ENCODE measurements at places on chromosomes 13 and 19. TPM values are rescaled to one million over a fixed set of nuclear protein-coding genes. Genes with fewer than 3 reads are reported as not detected.

- no peaks in the 10 kb centered on the region for H3K36me3 ChIP-seq
- no peak overlapping the region for H3K4me3 ChIP-seq
- H3K27me3 ChIP-seq = no peaks in the 10 kb centered on the region
- no peak overlapping the region for H3K27ac ChIP-seq
These were observed 11.1 kb downstream of the PROZ start for GRCh38 chr13:113169277-113170272.

- H3K36me3 ChIP-seq = no peaks in the 10 kb centered on the region
- no peaks in the 10 kb centered on the region for H3K27me3 ChIP-seq
- DNase-seq = no peak
- H3K4me1 ChIP-seq = no peaks in the 10 kb centered on the region
- H3K4me3 ChIP-seq = peak overlapping the region; percentile 2
These were observed 236 bp upstream of the TINCR start for GRCh38 chr19:5567970-5568407.

GRCh38 chr13:52022356-52022755 lies 2.1 kb upstream of the UTP14C start:
- H3K27ac ChIP-seq = no peak overlapping the region
- H3K4me3 ChIP-seq = no peak overlapping the region
- H3K4me1 ChIP-seq = peaks cover 12% of the 10 kb centered on the region
- H3K36me3 ChIP-seq = peaks cover 10% of the 10 kb centered on the region
- no peaks in the 10 kb centered on the region for H3K27me3 ChIP-seq
- DNase-seq = no peak

DNA sequence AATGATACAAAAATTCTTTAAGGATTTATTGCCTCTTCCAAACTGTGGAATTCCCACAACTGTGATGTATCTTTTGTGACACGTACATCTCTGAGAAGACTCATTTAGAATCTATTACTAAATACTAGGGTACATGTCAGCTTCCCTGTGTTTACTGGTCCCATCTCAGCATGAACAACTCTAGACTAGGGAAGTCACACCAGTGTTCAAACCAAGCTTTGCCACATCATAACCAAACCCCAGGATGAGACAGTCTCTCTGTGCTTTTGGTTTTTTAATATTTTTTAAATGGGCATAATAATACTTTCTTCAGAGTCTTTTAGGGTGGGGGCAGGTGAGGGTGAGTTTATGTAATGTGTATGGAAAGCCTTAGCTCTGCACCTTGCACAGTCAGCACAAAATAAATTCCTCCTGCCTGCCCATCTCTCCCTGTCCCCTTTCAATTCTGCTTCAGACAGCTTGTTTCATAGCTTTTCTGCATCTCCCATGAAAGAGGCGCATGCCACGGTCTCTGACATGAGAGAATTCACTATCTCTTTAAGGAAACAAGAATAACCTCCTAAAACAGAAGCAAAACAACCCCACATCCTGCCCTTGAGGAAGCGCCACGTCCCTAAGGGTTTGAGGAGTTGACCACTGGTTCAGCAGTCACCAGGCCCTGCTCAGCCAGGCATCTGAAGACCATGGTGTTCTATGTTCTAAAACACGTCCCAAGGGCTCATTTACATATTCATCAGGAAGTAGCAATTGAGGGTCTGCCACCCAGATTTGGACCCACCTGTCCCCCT lies 174.5 kb downstream of the USP12 start:
- DNase-seq = no peak
- H3K27ac ChIP-seq = no peak overlapping the region
- no peak overlapping the region for H3K4me3 ChIP-seq
- H3K4me1 ChIP-seq = no peaks in the 10 kb centered on the region
- no peaks in the 10 kb centered on the region for H3K27me3 ChIP-seq
- H3K36me3 ChIP-seq = no peaks in the 10 kb centered on the region

- H3K4me1 ChIP-seq = no peaks in the 10 kb centered on the region
- no peaks in the 10 kb centered on the region for H3K36me3 ChIP-seq
- H3K4me3 ChIP-seq = no peak overlapping the region
These were observed 15.0 kb downstream of the TSHZ3 start for GRCh38 chr19:31334101-31334848.

DNA sequence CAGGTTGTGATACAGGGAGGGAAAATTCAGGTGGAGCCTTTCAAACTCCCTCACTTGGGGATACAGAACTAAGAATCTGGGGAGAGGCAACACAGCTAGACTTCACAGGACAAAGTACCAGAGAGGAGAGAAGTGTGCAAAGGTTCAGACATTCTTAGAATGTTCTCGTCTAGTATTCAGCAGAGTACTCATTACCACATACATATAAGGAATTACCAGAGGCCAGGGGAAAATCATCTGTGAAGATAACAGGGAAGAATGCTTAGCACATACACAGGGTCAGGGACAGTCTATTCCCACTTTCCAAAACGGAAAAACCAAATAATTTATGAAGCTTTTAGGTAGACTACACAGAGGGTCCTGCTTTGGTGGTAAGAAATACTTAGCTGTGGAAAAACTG lies 58.1 kb downstream of the TRPC4 start:
- H3K27me3 ChIP-seq = no peaks in the 10 kb centered on the region
- no peaks in the 10 kb centered on the region for H3K4me1 ChIP-seq
- H3K27ac ChIP-seq = no peak overlapping the region
- no peak overlapping the region for H3K4me3 ChIP-seq

GRCh38 chr19:47790398-47790814 lies 11.9 kb downstream of the SELENOW start:
- DNase-seq = peak; percentile 92
- no peaks in the 10 kb centered on the region for H3K36me3 ChIP-seq
- H3K4me3 ChIP-seq = no peak overlapping the region
- no peaks in the 10 kb centered on the region for H3K4me1 ChIP-seq
- no peak overlapping the region for H3K27ac ChIP-seq

GRCh38 chr19:4952945-4953344 lies 16.0 kb upstream of the KDM4B start:
- H3K27ac ChIP-seq = no peak overlapping the region
- no peaks in the 10 kb centered on the region for H3K36me3 ChIP-seq
- H3K4me1 ChIP-seq = no peaks in the 10 kb centered on the region
- no peak for DNase-seq
- H3K4me3 ChIP-seq = no peak overlapping the region

DNA sequence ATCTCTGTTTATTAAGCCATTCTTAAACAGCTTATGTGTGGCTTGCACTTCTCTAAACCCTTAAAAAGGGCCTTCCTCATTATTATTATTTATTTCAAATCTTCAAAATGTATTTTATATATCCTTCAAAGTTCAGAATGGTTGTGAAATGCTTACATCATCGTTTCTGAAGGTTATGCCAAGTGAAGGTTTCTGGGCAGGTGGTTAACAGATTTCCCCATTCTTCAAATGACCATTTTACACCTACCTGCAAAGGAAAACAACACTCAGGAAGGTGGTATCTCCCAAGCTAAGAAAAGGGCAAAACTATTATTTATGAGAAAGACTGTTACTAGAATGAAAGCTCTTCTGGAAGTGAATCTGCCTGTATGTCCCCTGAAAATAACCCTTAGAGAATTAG lies 191.6 kb downstream of the SHISA2 start:
- no peak overlapping the region for H3K27ac ChIP-seq
- no peak for DNase-seq
- no peaks in the 10 kb centered on the region for H3K4me1 ChIP-seq
- H3K36me3 ChIP-seq = no peaks in the 10 kb centered on the region
- H3K4me3 ChIP-seq = no peak overlapping the region

DNA sequence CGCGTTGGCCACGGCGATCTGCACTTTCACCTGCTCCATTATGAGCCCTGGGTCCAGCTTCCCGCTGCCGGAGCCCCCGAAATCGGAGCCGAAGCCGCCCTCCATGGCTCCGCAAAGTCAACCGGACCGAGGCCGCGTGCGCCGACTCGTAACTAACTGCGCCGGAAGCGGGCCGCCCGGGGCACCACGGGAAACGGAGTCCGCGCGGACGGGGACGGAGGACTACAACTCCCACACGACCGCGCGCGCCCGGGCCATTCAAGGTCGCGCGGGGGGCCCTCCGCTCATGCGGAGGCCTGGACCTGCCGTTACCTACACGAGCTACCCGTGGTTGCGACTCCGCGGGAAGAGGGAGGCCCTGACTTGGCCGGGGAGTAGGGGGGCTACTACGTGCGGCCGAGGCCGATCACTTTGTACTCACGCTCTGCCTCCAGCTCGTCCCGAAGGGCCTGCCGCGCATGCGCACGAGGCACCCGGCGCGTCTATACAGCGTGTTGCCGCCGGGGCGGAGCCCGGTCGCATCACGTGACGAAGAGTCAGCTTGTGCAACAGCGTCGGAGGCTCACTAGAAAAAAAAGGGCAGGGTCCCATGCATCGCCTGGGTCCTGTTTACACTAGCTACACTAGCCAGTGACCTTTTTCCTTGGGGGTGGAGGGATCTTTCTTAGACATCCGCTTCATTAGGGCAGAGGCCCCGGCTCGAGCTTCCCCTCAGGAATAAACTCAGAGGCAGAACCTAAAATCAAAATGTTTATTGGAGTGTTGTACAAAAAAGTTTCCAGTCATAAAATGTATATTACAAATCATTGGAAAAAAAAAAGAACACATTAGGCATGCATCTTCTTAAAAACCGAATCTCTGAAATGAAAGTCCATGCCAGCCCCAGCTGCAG lies at the start of gene TIMM13:
TSS of gene TIMM13 (minus strand) at position 158 of the 892 bp plus-strand sequence. CDS start at position 105, 53 bp downstream.
- peak within 1 kb of the TSS; percentile 97 for H3K27ac ChIP-seq
- H3K27me3 ChIP-seq = no peaks in the 10 kb centered on the region
- peak; percentile 99 for DNase-seq
- peaks cover 5% of the 10 kb centered on the region for H3K4me1 ChIP-seq

The BABAM1 gene
- polyA plus RNA-seq = 71.1 TPM

The DBP gene
- 11.4 TPM for polyA plus RNA-seq

The ZNF583 gene
- 0.84 TPM for polyA plus RNA-seq

The S1PR5 gene
- polyA plus RNA-seq = 0.21 TPM
